NCI-H226 (cell line): ENCODE measurements at places on chromosomes 2 and 18.

DNA sequence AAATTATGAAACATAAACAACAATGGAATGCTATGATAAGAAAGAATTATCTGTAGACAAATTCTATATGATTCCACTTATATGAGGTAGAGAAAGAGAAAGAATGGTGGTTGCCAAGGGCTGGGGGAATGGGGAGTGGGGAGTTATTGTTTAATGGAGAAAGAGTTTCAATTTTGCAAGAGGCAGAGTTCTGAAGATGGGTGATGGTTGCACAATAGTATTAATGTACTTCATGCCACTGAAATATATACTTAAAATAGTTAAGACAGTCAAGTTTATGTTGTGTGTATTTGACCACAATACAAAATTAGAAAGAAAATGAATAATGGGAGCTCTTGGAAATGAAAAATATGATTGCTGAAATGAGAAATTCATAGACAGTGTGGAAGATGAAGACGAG lies 22.6 kb upstream of the FAM117B start:
- DNase-seq = no peak

DNA sequence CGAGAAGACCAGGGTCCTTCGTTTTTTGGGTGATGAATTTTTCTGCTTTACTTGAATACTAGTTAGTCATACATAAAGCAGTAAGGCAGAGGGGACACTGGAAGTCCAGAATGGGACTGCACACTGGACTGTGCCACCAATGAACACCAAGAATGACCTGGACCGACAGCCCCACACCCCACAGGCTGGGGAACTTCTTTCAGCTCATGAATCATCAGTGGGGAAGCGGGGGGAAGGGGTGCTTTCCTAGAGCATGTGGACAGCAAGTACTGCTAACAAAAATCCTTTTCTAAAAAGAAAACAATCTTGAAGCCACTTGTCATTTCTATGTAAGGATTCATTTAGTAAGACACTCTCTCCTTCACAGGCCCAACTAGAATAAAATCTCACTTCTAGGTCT lies 86.0 kb downstream of the DTNB start:
- no peak for DNase-seq

DNA sequence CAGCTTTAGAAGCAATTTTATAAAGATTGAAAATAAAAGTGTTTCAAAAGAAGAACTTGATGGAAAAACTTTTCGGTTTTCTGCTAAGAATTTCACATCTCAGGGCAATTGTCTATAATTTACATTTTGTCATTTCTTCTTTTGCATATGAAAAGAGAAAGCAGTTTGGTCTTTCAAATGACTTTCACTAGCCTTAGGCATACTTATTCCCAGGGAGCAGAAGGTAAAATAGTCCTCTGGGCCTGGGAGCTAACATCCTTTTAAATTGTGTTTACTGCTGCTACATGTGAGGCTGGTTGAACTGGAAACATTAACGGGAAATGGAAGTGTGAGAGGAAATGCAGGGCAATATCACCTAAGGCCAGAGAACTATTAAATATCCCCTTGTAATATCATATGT lies 37.1 kb downstream of the MYO3B start:
- DNase-seq = no peak

DNA sequence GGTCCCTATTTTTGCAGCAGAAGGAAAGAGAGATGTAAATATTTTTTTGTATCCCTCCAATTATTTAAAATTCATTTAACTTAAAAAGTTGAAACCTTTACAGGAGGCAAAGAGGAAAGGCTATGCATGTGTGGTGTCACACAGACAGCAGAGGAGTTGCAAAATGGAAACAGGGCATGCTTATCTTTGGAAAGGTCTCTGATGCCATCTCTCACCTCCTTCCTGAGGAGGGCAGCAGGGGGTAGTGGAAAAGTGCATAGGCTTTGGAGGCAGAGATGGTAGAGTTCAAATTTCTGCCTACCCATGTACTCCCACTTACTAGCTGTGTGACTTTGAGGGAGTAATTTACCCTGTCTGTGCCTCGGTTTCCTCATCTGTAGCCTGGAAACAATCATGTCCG lies 99.6 kb upstream of the MCFD2 start:
- no peak for DNase-seq

DNA sequence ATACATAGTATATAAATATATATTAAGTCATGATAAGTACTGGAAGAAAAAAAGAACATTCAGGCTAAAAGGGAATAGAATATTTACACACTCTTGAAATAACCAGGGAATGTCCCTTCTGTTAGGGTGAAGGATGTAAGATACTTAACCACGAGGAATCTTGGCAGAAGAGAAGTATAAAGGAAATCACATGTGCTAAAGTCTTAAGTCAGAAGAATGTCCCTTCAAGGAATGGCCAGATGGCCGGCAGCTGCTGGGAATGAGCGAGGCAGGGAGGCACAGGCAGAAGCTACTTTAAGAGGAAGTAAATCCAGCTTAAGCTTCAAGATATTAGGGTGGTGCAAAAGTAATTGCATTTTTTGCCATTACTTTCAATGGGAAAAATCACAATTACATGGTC lies 5.5 kb downstream of the CCDC102B start:
- DNase-seq = no peak

- DNase-seq = no peak
These were observed 114.5 kb downstream of the LAMA3 start for GRCh38 chr18:23803755-23804154.

DNA sequence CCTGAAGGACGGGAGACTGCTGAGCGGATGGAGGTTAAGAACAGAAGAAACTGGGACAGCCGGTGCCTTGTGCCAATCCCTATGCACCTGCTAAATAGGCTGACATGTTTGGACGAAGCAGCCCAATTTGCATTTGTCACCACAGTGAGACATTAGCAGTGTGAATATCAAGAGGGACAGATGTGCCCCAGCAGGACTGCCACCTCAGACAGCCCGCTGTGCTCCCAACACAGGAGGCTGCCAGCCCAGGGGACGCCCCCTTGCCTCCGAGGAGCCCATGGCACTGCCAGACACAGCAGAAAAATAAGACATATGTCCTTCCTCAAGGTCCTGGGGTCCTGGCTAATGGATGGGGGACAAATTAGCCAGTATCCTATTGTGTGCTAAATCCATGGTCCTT lies 306.7 kb upstream of the POU3F3 start:
- no peak for DNase-seq

- DNase-seq = no peak
These were observed 21.3 kb downstream of the NBEAL1 start for GRCh38 chr2:203035879-203036470.

DNA sequence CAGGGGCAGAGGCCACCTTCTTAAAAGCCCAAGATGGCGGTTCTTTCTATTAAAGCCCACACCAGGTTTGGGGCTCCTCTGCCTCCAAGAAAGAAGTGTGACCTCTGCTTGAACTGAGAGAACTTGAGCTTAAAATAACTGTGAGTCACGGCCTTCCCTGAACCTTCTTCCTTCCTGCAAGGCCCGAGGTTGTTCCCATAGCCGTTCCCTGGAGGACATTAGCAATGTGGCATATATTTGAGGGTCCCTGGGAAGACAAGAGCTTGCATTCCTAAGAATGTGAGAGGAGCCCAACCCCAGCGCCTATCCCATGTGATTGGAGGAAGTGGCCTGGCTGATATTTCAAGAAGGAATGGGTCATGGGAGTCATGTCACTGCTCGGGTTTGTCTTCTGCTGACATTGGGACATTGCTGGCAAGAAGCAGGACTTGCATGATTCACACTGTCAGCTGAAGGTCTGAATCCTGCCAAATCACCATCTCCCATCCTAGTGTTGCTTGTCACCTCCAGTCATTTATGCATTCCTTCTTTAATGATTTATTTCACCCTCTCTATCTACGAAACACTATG lies 168.1 kb downstream of the TRIB2 start:
- DNase-seq = peak; percentile 18

DNA sequence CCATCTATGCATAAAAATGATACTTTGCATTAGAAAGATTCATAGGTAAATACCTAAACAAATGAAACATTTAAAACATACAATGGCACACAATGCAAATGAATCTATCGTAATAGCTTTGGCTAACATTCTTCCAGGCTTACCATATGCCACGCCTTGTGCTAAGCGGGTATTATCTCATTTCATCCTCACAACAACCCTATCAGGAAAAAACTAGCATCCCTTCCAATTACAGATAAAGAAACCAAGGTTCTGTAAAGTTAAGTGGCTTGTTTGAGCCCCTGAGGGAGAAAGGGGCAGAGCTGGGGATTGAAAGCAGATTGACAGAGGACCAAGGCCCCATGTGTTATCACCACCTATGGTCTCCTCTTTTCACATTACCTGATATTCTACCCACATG lies 145.4 kb upstream of the ETAA1 start:
- DNase-seq = no peak

- no peak for DNase-seq
These were observed 121.6 kb upstream of the SNTG2 start for GRCh38 chr2:829047-829446.

- no peak for DNase-seq
These were observed 44.4 kb upstream of the MGAT4A start for GRCh38 chr2:98775146-98775986.

- no peak for DNase-seq
These were observed 21.2 kb downstream of the CAPG start for GRCh38 chr2:85388878-85389538.

- no peak for DNase-seq
These were observed 4.6 kb upstream of the TEX51 start for GRCh38 chr2:126894082-126894481.

DNA sequence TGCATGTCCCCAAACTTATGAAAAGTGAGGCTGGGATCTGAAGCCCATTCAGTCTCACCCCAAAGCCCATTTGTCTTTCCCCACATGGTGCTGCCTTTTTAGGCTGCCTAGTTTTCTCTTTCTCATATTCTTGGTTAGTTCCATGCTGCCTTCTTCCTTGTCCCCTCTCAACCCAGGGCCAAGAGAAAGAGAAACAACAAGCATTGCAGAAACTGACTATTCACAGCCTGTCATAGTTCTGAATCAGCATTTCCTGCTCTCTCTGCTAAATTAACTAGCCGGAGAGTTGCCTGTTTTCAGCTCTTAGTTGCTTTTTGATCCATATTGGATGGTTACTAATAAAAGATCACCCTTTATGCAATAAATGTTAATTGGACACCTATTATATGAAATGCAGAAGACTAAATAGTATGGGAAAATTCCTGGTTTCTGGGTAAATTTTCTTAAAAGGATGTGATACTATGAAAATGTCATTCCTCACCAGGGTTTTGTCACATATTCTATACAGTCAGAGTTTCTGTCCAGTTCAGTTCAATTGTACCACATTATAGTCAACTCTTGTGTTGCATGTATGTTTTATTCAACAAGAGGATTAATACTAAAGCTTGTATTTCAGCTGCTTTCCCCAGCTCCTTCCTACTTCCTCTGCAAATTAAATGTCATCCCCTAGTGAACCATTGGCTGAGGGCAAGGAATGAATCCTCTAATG lies 246.5 kb downstream of the GALR1 start:
- no peak for DNase-seq

GRCh38 chr2:9199716-9200632 lies 6.6 kb upstream of the ASAP2 start:
- peak; percentile 36 for DNase-seq

DNA sequence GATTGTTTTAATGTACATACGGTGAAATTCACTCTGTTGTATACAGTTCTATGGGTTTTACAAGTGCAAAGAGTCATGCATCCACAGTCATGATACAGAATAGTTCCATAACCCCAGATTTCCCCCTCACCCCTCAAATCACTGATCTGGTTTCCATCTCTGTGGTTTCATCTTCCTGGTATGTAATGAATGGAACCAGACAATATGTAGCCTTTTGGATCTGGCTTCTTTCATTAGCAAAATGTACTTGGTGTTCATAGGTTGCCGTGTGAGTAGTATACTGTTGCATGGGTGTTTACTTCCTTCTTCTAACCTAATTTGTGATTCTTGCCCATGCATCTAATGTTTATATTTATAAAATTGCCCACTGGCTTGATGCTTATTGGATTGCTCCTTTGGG lies 298.7 kb upstream of the NRP2 start:
- no peak for DNase-seq

- no peak for DNase-seq
These were observed 1053.5 kb upstream of the CELF4 start for GRCh38 chr18:38619129-38619528.

GRCh38 chr2:127769587-127769986 lies 41.4 kb downstream of the WDR33 start:
- no peak for DNase-seq

GRCh38 chr2:12050396-12050795 lies 304.0 kb downstream of the LPIN1 start:
- DNase-seq = no peak

DNA sequence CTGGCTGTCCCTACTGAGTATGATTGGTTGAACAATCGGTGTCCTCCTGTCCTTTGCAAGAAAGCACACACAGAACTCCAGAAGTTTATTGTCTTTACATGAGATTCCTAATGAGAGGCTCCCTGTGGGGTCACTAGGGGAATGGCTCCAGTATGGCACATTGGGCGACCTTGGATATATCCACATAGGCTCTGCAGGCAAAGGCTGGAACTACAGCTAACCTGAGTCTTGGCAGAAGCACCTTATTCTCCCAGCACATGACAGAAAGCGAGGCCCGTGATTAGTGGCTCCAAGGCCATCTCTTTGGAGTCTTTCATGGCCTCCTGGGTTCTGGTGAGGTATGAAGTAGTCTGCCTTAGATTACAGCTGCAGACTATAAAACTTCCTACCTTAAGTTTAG lies 49.0 kb downstream of the ZDBF2 start:
- no peak for DNase-seq

DNA sequence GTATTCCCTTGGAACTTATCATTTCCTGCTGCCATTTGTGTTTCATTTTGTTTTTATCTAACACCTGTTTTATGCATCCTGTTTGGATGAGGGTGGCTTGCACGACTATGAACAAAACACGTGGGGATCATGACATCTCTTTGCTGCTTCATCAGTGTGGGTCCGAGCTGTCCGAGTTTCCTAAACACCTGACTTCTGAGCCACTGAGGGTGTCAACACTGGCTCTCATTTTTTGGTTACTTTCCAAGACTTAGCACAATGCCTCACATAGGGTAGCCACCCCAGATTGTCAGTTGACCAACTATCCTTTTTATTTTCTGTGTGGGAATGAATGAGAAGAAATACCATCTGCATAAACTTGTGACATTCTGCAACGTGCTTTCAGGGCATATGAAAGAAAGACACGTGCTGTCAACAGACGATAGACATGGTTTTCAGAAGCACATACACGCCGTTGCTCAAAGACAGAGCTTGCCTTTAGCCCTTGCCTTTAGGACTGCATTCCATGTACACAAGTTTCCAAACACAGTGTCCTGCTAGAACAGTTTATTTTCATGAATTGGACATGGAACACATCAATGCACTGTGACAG lies 166.7 kb downstream of the MYT1L start:
- DNase-seq = no peak

GRCh38 chr2:234747032-234747431 lies 204.8 kb upstream of the SH3BP4 start:
- DNase-seq = no peak

- no peak for DNase-seq
These were observed 58.6 kb downstream of the LRP2 start for GRCh38 chr2:169303579-169304305.

DNA sequence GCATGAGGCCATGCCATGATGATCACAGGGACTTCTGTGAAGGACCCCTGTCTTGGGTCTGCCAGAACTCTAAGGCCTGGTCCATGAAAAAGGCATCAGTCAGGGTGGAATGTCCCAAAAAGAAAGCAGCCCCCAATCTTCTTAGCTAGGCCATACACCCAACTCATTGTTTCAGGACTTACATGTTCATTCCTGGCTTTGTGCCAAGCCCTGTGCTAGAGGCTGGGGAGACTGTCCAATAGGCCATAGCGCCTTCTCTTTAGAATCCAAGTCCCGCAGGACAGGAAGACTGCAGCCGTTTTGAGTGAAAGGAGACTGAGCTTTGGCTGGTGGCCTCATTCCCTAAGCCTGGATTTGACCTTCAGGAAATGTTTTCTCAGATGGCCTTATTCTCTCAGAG lies 247.3 kb downstream of the PRKCE start:
- DNase-seq = no peak
